Activated T-cell treated with anti-CD3 and anti-CD28 coated beads, Interleukin-2, amount 50 U/mL, for 1 hour (primary cell): ENCODE measurements at places on chromosomes 3 and 15.

- no peak for DNase-seq
Observed at GRCh38 chr15:55256281-55257011, 33.2 kb downstream of the RAB27A start.

DNA sequence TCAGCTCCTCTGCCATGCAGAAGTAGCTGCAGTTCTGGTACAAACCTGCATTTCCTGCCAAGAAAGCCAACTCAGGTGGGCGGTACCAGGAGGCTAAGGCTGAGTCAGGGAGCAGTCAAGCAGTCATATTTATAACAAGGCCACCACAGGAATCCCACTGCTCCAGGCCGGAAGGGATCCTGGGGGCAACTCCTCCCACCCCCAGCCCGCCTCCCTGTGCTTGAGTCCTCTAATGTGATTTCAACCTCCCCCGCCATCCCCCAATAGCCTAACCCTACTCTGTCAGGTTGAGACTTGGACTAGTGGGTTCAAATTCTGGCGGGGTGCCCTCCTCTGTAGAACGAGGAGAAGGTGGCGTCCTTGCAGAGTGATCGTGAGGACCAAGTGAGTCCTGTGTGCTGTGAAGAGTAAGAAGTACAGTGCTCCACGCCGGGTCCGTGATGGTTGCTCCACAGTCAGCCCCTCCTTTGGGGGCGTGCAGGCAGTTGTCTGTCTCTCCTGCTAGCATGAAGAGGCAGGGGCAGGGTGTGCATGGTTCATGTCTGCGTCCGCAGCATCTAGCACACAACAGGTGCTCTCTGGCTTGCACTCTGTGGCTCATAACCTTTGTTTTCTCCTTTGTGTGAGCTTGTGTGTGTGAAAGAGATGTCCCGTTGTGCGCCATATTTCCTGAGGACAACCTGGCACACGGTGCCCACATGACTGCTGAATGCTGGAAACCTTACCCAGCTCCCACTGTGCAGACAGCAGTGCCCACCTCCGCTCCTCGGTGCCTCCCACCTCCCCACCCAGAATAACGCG lies 78.3 kb downstream of the SMAD6 start:
- no peak for DNase-seq

DNA sequence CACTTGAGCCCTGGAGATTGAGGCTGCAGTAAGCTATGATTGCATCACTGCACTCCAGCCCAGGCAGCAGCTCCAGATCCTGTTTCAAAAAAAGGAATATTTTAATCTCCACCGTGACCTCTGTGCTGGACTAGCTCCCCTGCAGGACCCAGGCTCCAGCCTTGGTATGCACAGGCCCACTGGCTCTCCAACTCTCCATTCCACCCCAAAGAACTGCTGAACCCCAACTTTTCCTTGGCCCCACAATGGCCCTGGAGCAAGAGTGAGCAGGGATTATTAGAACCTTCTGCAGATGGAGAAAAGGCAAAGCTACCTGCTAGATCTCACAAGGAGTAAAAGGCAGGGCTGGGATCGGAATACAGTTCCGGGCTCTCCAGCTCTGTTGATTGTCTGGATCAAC lies 32.8 kb upstream of the SFMBT1 start:
- no peak for DNase-seq

DNA sequence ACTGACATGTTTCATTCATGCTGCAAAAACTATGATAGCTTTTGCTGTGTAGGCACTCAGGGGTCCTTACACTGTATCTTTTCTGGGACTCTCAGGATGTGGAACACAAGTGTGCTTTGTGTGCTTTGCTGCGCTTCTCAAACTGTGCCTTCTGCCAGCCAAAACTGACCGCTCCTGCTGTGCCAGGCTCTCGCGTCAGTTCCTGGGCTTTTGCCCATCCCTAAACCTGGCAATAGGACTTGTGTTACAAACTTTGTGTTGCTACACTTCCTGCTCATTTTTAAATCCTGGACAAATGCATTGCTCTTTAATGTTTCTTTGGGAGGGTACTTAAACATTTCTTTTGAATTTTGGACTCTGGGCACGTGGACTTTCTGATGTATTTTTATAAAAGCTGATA lies 60.3 kb downstream of the DIPK2A start:
- DNase-seq, result no peak

DNA sequence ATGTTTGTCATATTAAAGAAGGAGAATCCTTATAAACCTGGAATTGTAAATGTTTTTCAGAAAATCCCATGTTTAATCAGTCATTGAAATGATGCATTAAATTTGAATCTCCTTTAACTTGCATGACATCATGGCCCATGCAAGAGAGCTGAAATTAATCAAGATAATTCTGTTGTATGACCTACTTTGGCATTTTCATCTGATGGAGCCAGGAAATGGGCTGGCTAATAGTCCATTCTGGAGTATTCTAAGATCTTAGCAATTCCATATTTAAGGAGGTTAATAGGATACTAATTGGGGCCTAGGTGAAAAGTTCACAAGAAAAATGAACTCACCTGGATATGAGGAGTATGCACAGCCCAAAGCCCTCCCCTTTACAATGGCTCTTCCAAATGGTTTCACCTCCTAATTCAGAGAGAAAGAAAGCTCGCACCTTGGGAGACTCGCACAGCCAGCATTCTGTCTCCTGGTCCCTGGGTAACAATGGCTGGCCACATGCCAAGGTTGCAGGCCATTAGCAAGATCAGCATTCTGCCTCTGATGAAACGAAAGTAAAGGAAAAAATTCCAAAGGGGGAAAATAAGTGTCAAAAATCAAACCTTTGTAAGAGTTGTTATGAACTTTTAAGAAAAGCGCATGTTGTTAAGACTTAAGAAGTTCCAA lies 786.4 kb downstream of the MCTP2 start:
- DNase-seq, result no peak
